ENCODE measurements at places on chromosomes 7 and 10. TPM values are rescaled to one million over a fixed set of nuclear protein-coding genes. Genes with fewer than 3 reads are reported as not detected.

- DNase-seq = no peak
These were observed 1.1 kb downstream of the TSC22D4 start for GRCh38 chr7:100477871-100478267.

DNA sequence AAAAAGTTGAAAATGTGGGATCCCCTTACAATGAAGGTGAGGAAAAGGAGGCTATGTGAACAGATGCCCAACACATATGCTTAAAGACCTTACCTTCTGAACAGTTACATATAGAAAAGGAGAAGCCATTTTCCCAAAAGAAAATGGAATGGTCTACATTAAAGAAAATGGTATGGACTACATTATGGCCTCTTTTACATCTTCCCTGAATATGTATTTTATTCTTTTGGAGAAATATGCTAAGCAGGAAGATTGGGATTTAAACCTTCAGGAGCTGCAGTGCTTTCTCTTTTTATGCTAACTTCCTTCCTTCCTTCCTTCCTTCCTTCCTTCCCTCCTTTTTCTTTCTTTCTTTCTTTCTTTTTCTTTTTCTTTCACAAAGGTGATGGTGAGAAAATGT lies 155.4 kb downstream of the SEC23IP start:
- no peak for DNase-seq

DNA sequence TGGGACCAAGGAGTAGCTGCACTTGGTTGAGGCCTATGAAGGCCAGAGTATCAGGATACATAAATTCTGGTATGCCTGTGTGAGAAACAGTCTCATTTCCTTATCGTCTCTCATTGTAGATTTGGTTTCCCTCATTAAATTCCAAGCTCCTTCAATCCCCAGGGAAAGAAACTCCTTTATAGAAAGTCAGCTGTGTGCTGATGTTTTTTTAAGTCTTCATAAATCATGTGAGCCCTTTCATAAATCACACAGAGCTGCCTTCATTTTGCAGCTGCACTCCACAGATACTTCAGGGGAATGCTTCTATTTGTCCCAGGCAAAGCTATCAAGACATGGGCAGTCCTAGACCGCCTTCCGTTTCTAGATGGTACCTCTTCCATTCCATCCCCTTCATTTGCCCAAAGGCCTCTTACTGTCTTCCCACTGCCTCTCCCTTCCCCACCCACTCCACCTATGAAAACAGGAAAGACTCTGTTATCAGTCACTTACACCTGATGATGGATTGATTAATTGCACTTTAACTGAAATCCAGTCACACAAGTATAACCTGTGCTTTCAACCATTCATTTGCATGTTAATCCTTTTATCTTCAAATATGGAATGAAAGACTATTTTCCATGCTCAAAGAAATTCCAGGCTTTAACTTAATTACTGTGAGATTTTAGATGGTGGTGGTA lies 290.2 kb downstream of the C7orf25 start:
- DNase-seq = peak; percentile 24

The SPDYE8 gene
- polyA plus RNA-seq = 0.32 TPM

The ACTA2 gene
- polyA plus RNA-seq = 194 TPM

Data from renal cortex interstitium (tissue), 15 donors.